ENCODE measurements at places on chromosomes 12 and 14.

DNA sequence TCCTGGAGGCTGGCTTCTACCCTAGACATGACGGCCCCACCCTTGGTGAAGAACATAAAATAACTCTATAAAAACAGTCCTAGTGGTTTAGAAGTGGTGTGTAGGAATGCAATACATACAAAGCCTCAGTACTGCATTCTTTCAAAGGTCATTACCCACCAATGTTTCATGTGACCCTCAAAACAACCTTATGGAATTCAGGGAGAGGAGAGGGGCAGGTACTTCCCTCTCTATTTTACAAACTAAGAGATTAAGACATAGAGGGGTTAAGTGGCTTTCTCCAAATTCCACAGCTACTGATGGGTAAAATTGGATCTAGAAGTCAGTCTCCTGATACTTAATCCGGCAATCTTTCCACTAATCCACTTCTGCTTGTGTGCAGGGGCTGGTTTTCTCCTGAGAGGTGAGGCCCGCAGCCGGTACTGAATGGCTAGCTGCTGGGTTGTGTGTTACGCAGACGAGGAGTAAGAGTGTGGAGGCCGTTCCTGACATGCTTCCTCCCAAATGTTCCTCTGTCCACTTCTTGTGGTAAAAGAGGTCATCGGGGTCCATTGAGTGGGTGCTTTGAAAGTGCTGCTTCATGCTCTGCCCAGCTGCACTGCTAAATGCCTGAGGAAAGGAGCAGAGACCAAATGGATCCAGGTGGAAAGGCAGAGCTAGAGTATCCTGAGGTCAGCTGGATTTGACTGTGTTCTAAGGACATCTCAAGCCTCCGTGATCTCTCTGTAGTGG is 16.2 kb downstream of the SLC7A8 start:
- no peak for DNase-seq

- DNase-seq: no peak
Observed at GRCh38 chr14:104680056-104680805, 9.2 kb upstream of the INF2 start.

- no peak for DNase-seq
Observed at GRCh38 chr14:23055621-23056144, 1.6 kb downstream of the CDH24 start.

DNA sequence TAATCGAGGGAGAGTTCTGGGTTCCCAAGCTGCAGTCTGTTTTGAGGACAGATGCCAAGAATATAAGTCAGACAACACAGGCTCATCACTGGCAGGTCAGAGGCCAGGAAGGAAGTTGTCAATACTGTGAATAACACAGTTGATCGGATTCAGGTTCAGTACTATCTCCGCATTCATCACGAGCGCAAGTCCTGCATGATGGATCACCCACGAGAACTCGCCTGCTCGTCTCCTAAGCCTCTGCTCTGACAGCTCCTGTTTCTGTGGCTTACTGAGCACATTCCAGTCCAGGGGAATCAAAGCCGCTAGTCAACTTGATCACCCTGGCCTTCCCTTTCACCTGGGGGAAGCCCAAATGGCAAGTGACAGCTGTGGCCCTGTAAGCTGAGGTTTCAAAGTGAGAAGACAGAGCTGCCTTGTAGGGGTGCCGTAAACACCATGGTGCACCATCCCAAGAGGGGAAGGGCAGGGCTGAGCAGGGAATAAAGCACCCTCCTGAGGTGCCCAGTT is 60.1 kb upstream of the DICER1 start:
- no peak for DNase-seq

DNA sequence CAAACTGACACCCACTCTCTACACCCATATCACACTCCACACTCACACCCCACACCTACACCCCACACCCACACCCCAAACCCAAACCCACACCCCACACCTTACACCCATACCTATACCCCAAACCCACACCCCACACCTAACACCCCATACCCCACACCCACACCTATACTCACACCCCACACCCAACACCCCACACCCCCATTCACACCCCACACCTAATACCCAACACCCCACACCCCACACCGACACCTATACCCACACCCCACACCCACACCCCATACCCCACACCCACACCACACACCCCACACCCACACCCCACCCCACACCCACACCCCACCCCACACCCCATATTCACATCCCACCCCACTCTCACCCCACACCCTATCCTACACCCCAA is 38.5 kb downstream of the TMEM120B start:
- DNase-seq: no peak

GRCh38 chr14:33567023-33567728 is 383.7 kb downstream of the EGLN3 start:
- no peak for DNase-seq

GRCh38 chr12:6584293-6584692 is 16.2 kb upstream of the NOP2 start:
- DNase-seq: no peak

DNA sequence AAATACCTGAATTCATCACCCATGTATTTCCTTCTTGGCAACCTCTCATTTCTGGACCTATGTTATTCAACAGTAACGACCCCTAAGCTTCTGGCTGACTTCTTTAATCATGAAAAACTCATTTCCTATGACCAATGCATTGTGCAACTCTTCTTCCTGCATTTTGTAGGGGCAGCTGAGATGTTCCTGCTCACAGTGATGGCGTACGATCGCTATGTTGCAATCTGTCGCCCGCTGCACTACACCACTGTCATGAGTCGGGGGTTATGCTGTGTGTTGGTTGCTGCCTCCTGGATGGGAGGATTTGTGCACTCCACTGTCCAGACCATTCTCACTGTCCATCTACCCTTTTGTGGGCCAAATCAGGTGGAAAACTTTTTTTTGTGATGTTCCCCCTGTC is 356 bp downstream of the OR4Q2 start:
- no peak for DNase-seq
